ENCODE measurements at places on chromosomes 7 and 10. TPM values are rescaled to one million over a fixed set of nuclear protein-coding genes. Genes with fewer than 3 reads are reported as not detected.

Gene SEMA3D
- total RNA-seq: 17.5 TPM

Gene SLC16A9
- total RNA-seq: 15.5 TPM

Gene AS3MT
- 2.0 TPM for total RNA-seq

Gene OPN4
- total RNA-seq: not detected

DNA sequence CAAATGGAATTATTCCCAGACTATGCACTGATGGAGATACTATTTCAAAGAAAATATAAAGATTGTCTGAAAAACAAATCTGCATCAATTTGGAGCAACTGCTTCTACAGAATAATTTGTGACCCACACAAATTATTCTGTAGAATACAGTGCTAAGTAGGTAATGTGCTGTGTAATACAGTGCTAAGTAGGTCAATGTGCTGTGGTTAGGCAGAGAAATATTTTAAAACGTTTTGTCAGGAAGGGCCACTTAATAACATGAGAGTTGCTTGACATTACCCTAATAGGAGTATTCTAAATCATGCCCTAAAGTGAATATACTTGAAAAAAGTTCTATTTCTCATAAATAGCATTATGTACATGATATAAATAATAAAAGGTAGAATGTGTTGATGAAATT, 116.5 kb upstream of the KCND2 start:
- H3K36me3 ChIP-seq: no peaks in the 10 kb centered on the region
- DNase-seq: no peak
- H3K4me1 ChIP-seq: no peaks in the 10 kb centered on the region
- H3K4me3 ChIP-seq: no peak overlapping the region
- no peaks in the 10 kb centered on the region for H3K27me3 ChIP-seq

GRCh38 chr7:108234281-108234680, 104.1 kb upstream of the LAMB4 start:
- H3K27me3 ChIP-seq: no peaks in the 10 kb centered on the region
- H3K27ac ChIP-seq: no peak overlapping the region
- H3K4me1 ChIP-seq: no peaks in the 10 kb centered on the region
- no peak overlapping the region for H3K4me3 ChIP-seq
- DNase-seq: no peak
- H3K36me3 ChIP-seq: no peaks in the 10 kb centered on the region

GRCh38 chr7:10940704-10941355, 32.8 kb upstream of the PHF14 start:
- peaks cover 3% of the 10 kb centered on the region for H3K36me3 ChIP-seq
- peak overlapping the region; percentile 99 for H3K27ac ChIP-seq
- H3K27me3 ChIP-seq: no peaks in the 10 kb centered on the region
- no peaks in the 10 kb centered on the region for H3K4me1 ChIP-seq

- H3K4me1 ChIP-seq: peaks cover 17% of the 10 kb centered on the region
- no peaks in the 10 kb centered on the region for H3K27me3 ChIP-seq
- no peaks in the 10 kb centered on the region for H3K36me3 ChIP-seq
- no peak for DNase-seq
- H3K4me3 ChIP-seq: peak overlapping the region; percentile 90
Observed at GRCh38 chr7:30479202-30480120, 877 bp upstream of the NOD1 start.

Data from kidney (tissue), 22 donors.